ENCODE measurements at places on chromosomes 2 and 18. TPM values are rescaled to one million over a fixed set of nuclear protein-coding genes. Genes with fewer than 3 reads are reported as not detected.

The GALR1 gene
- not detected for total RNA-seq

The KCNS3 gene
- total RNA-seq, result 1.5 TPM

The C1GALT1C1L gene
- total RNA-seq, result 1.7 TPM

The SALL3 gene
- total RNA-seq, result not detected

The UGT1A5 gene
- total RNA-seq, result not detected

The PPP1CB gene
- total RNA-seq, result 106 TPM

The SH3BP4 gene
- total RNA-seq, result 34.4 TPM

The AMER3 gene
- total RNA-seq, result not detected

The BOD1L2 gene
- total RNA-seq, result not detected

The BCL2 gene
- 0.57 TPM for total RNA-seq

The ANTXR1 gene
- 134 TPM for total RNA-seq

The ACYP2 gene
- total RNA-seq, result 7.6 TPM

The OTOS gene
- total RNA-seq, result not detected

The RABL2A gene
- 9.8 TPM for total RNA-seq

The LRRC30 gene
- not detected for total RNA-seq

The FAM210A gene
- total RNA-seq, result 24.3 TPM

The FBXO15 gene
- total RNA-seq, result 0.72 TPM

The ITPRIPL1 gene
- total RNA-seq, result not detected

The RGPD3 gene
- total RNA-seq, result 0.20 TPM

The DSG4 gene
- total RNA-seq, result not detected

The KCTD1 gene
- 34.7 TPM for total RNA-seq

The SATB2 gene
- 3.4 TPM for total RNA-seq

The ACTR2 gene
- 176 TPM for total RNA-seq

The CAPN14 gene
- total RNA-seq, result 0.07 TPM

The ADRA2B gene
- total RNA-seq, result 0.05 TPM

The ZSWIM2 gene
- total RNA-seq, result not detected

The SPR gene
- 140 TPM for total RNA-seq

The FSHR gene
- not detected for total RNA-seq

The DLGAP1 gene
- 0.01 TPM for total RNA-seq

The PSMA8 gene
- not detected for total RNA-seq

The REG1B gene
- total RNA-seq, result not detected

The EMILIN1 gene
- 0.48 TPM for total RNA-seq

The GCFC2 gene
- 18.9 TPM for total RNA-seq

The PHLPP1 gene
- 6.7 TPM for total RNA-seq

The TUBA3E gene
- 0.14 TPM for total RNA-seq

Data from A549 treated with CORT108297 at 1 μM for 4 hours (cell line).